ENCODE measurements at places on chromosomes 2 and 18. TPM values are rescaled to one million over a fixed set of nuclear protein-coding genes. Genes with fewer than 3 reads are reported as not detected.

GRCh38 chr2:108855194-108855593 lies 68.6 kb downstream of the CCDC138 start:
- no peak for DNase-seq

GRCh38 chr18:41265047-41265446 lies 690.0 kb upstream of the PIK3C3 start:
- no peak for DNase-seq

GRCh38 chr2:189442468-189442867 lies 1.2 kb downstream of the WDR75 start:
- DNase-seq: no peak

DNA sequence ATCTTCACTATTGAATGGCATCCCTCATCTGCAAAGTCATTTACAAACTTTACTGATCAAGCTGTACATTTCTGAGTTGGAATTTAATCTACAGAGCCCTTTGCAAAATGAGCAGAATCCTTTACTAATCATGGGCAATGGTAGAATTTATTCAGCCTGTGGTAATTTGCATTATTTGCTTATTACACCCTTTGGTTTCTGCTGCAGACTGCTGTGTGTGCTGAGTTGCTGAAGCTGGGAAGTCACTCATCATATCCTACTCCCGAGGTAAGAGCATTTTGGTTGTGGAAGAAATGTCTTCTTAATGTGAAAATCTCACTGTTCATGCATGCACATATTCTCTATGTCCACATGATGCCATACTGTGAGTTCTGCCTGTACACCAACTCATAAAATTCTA lies 357.4 kb upstream of the SLC39A10 start:
- no peak for DNase-seq

DNA sequence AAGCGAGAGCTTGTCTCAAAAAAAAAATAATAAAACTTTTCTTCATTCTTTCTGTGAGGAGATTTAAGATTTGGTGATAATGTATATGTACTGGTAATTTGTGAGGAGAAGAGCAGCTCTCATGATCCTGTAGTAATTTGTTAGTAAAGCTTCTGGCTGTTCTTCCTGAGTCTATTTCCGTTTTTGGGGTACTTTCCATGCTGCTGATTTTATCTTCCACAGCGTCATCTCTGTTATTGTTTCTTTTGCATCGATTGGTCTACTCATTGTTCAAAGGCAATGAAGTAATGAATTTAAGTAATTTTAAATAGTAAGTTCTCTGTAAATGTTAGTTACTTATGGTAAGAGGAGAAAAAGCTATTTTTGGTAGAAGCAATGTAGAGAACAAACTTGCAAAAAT lies 12.0 kb downstream of the NDUFAF7 start:
- DNase-seq: no peak

- peak; percentile 24 for DNase-seq
These were observed 19.0 kb upstream of the SIX2 start for GRCh38 chr2:45028276-45028675.

DNA sequence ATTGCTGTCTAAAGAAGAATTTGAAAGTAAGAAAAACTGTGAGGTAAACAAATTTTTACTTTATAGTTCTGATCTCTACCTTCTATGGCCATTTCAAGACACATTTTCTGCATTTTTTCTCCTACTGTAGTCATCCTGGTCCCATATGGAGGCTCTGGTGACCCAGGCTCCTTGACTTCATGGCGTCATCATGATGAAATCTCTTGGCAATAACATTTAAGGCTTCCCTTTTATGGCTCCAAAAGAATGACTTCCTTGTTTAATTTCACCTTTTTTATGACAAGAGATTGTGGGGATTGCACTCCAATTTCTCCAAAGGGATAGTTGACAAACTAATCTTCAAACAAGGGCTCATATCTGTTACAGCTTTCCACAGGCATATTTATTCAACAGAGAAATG lies 143.0 kb upstream of the SCN7A start:
- no peak for DNase-seq

DNA sequence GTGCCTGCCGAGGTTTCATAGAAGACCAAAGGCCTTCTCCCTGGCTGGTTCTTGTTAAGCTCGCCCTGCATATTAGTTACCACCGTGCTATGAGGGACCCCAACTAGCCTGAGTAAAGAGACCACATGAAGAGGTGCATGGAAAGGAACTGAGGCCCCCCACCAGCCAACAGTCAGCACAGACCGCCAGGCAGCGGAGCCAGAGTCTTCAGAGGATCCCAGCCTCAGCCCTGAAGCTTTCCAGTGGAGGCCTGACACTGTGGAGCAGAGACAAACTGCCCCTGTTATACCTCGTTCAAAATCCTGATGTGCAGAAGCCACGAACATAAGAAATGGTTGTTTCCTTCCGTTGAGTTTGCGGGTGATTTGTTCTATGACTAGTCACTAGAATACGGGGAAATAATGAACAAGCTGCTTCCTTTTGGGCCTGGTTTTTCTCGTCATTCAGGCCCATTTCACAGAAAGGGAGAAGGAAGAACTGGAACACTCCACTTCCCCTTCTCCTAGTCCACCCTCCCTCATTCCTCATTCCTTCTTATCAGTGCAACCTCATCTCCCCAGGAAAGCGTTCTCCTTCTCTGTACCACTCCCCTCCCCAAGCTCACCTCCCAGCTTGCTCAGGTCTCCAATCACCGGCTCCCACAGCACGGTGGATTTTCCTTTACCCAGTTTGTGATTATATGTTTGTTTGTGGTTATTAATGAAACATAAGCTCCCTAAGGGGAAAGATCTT lies 3.0 kb upstream of the GLI2 start:
- no peak for DNase-seq

DNA sequence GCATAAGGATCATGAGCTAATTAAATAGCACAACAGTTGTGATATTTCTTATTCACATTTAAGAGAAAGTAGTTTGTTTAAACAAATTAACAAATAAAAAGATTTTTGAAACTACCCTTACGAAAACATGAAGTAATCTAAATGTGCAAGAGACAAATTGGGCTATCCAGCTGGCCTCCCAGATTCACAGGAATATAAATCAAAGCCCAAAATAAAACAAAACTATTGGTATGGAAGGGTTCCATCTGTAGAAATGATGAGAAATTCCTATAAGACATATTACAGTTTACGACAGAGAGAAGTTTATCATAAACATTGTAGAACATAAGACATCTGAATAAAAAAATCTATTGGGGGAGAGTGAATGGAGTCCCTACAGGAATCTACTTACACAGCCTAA lies 1125.1 kb downstream of the TDRD15 start:
- DNase-seq: no peak

GRCh38 chr2:37324786-37325624 lies at the start of gene PRKD3:
Gene PRKD3, minus strand, starts transcription at chr2:37324833. Its CDS starts 8,309 bp downstream, at chr2:37316524.
- peak; percentile 55 for DNase-seq

- DNase-seq: no peak
These were observed 23.2 kb downstream of the RRM2 start for GRCh38 chr2:10145519-10146357.

DNA sequence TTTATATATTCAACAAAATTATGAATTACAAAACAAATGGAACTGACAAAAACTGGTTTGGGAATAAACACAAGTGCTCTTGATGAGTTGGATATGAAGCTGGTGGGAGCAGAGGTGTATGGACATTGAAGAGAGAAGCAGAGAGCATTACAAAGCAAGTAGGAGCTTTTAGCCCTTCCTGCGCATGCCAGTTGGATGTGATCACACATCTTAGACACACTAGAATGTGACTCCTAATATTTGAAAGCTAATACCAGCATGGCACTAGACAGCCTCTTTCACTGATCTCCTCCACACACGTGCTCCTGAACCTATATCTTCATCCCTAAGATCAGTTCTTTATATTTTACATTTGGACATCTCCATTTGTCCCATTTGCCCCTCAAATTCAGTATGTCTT lies 298.1 kb downstream of the MTX2 start:
- no peak for DNase-seq

- DNase-seq: peak; percentile 87
These were observed 2.4 kb upstream of the PDE11A start for GRCh38 chr2:178075006-178075326.

EML6 gene
- total RNA-seq: 3.7 TPM

RBKS gene
- total RNA-seq: 6.8 TPM
